Central memory CD4-positive, alpha-beta T cell (primary cell): ENCODE measurements at places on chromosomes 2 and 18.

DNA sequence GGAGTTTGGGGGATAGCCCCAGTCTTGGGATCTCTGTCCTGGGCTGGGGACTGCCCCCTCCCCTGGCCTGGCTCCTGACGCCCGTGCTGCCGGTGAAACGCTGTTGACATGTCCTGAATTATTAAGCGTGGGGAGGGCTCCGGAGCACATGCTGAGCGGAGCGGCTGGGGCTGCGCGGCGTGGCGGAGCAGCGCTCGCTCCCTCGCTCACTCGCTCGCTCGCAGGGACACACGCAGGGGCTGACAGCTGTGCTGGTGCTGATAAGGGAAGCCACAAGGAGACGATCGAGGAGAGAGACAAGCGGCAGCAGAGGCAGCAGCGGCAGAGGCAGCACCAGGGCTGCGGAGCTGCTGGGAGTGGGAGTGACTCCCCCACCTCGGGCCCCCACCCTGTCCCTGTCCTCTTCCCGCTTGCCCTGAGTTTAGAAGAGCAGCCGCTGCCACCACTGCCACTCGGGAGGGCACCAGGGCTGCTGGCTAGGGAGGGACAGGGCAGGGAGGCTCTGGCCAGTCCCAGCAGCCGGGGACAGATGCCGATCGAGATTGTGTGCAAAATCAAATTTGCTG is at the start of gene ASIC4:
ASIC4 (plus strand) TSS at position 287 of the 566 bp plus-strand sequence; CDS start at position 530, 243 bp downstream.
- DNase-seq, result no peak

- DNase-seq, result no peak
These were observed 34.8 kb downstream of the RRM2 start for GRCh38 chr2:10157293-10157692.

GRCh38 chr18:9366126-9366714 is 31.6 kb downstream of the TWSG1 start:
- no peak for DNase-seq

DNA sequence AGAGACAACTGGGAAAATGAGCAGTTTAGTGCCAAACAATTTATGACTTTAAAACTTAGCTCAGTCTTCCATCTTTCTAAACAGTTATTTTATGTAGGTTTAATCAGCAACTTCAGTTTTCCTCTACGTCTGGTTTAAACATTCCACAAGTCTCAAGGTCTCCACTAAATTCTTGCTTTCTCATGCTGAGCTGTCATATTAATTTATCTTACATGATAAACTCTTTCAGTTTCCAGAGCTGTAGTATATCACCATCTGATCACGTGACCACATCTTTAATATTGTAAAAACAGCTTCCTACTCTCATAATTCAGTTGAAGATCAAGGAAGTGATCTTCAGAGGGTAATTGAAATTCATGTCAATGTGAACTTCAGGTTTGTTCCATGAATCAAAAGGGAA is 158.6 kb downstream of the ZNF804A start:
- DNase-seq, result no peak
